CD4-positive, alpha-beta T cell treated with Interleukin-17A for 1 hour (primary cell): ENCODE measurements at places on chromosomes 5 and 9.
A peak's percentile ranks its signal among the peaks of the same experiment; 100 is the strongest.

DNA sequence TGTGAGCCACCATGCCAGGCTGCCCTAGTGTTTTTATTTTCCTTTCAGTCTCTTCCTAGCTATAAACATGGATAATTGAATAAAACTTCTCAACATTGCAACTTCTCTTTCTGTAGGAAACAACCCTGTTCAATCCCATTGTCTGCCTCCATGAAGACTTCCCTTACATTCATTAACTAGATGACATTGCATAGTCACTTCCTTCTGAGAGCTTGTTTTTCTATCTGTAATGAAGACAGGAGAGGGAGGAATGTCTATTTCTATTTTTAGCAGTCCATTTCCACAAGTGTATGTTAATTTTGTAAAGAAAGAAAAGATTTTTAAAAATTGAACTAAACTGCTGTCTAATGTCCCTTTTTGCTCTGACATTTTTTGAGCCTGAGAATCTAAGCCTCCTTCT is 55.6 kb upstream of the MELK start:
- DNase-seq = no peak

DNA sequence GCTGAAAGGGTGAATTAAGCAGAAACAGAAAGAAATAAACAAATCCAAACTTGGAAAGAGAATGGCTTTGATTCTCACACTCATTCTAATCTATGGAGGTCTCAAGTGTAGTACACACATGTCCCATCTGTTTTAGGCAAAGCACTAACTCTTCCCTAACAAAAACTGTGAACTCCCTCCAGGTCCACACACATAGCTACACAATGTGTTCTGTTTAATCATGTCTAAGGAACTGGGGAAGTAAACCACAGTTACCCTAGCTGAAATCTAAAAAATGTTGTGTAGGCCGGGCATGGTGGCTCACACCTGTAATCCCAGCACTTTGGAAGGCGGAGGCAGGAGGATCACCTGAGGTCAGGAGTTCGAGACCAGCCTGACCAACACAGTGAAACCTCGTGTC is 118.7 kb upstream of the FST start:
- DNase-seq = no peak

GRCh38 chr9:115234094-115234493 is 116.1 kb upstream of the TNC start:
- no peak for DNase-seq

- peak; percentile 47 for DNase-seq
These were observed 102.8 kb upstream of the DAP start for GRCh38 chr5:10863763-10864383.

DNA sequence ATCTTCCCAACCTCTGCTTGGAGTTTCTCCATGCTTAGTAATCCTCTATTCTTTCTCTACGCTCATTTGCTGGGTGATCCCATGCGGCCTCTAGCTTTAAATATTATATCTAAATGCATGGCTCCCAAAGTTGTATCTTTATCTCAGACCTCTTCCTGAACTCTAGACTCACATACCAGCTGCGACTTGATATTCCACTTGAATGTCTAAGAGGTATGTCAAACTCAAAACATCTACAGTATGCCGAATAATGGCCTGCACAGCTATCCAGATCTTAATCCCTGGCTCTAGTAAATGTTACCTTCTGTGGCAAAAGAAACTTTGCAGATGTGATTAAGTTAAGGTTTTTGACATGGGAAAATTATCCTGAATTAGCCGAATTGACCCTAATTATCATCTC is 179.2 kb downstream of the TTC39B start:
- no peak for DNase-seq
